ENCODE measurements at places on chromosomes 13 and 19. TPM values are rescaled to one million over a fixed set of nuclear protein-coding genes. Genes with fewer than 3 reads are reported as not detected.

ZNF480 gene
- total RNA-seq = 18.1 TPM

ZNF285 gene
- 3.2 TPM for total RNA-seq

KLK10 gene
- total RNA-seq = 11.1 TPM

SIAH3 gene
- total RNA-seq = 0.08 TPM

CCL25 gene
- not detected for total RNA-seq

ZNF865 gene
- total RNA-seq = 14.5 TPM

INSL3 gene
- total RNA-seq = 0.36 TPM

DIRAS1 gene
- total RNA-seq = 0.82 TPM

NEK5 gene
- 0.97 TPM for total RNA-seq

DKKL1 gene
- total RNA-seq = 2.2 TPM

FFAR1 gene
- not detected for total RNA-seq

Data from endothelial cell (in vitro differentiated cells).